Daoy (cell line): ENCODE measurements at places on chromosomes 4 and X. TPM values are rescaled to one million over a fixed set of nuclear protein-coding genes. Genes with fewer than 3 reads are reported as not detected.

- DNase-seq, result peak; percentile 62
Measured at GRCh38 chrX:39808471-39808917, 289.3 kb downstream of the BCOR start.

DNA sequence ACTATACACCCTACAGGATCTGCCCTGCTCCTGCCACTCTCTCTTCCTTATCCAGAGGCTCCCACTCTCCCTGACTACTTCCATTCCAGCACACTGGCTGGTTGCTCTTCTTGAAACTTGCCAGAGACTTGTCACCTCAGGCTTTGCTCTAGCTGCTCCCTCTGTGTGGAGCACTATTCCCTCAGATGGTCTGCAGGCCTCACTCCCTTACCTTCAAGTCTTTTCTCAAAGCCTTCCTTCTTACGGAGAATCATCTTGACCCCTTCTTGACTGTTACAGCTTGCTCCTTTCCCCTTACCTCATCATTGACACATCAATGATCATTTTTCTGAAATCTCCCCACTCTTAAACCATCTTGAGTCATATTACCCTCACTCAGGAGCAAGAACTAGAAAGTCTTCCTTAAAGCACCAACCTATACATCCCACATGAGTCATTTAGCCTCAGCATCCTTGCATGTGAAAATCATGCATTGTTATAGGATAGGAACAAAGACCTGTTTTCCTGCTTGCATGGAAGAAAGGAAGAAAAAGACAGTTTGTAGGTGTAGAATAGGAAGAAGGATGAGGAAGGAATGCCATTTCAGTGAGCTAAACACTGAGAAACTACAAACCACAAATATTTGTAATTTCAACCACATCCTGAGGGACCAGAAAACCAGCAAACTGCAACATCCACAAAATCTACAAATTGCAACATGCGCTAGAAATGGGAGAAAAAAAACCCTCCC, 55.7 kb downstream of the ANTXR2 start:
- peak; percentile 38 for DNase-seq

GRCh38 chr4:163697121-163697520, 202.6 kb downstream of the TMA16 start:
- DNase-seq, result no peak

- DNase-seq, result no peak
Measured at GRCh38 chrX:124369722-124370121, 23.4 kb downstream of the SH2D1A start.

DNA sequence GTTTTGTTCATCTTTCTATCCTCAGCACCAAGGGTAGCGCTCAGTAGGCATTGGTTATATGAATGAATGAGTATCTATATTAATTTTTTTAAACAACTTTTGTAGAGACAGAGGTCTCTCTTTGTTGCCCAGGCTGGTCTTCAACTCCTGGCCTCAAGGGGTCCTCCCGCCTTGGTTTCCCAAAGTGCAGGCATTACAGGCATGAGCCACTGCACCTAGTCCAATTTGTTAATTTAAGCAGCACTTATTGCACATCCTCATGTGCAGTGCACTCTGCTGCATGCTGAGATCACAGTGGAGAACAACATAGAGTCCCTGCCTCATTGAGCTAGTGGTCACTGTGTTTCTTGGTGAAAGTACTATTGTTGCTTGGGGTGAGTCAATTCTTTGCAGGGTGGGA, 94.4 kb downstream of the NHSL2 start:
- no peak for DNase-seq

- no peak for DNase-seq
Measured at GRCh38 chr4:175034986-175035705, 117.0 kb downstream of the ADAM29 start.

- no peak for DNase-seq
Measured at GRCh38 chrX:107522901-107523300, 73.4 kb downstream of the FRMPD3 start.

Gene GPRASP1
- total RNA-seq, result 0.69 and 1.5 TPM in 2 replicates
